ENCODE measurements at places on chromosomes 2 and 18.

GRCh38 chr2:75574106-75574505, 13.4 kb upstream of the EVA1A start:
- no peak for DNase-seq

- DNase-seq: no peak
Measured at GRCh38 chr18:40937386-40937785, 1017.6 kb upstream of the PIK3C3 start.

- DNase-seq: no peak
Measured at GRCh38 chr18:79812052-79812451, 14.3 kb downstream of the KCNG2 start.

- DNase-seq: no peak
Measured at GRCh38 chr2:183000846-183001245, 37.4 kb downstream of the NCKAP1 start.

- no peak for DNase-seq
Measured at GRCh38 chr2:174490051-174490450, 3.2 kb upstream of the GPR155 start.

DNA sequence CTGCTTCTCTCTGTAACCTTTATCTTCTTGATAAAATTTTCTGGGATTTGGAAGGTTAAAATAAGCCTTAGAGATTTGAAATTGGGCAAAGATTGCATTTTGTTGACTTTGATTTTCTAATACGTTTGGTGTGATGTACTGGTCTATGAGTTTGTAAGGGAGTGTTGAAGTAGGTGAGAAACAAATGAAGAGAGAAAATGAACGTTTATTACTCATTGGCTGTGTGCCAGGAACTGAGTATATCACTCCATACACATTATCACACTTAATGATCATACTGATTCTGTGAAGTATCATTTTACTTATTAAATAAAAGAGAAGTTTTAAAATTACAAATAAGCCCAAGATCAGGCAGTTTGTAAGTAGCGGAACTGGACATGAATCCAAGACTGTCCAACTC, 795.1 kb upstream of the ZEB2 start:
- no peak for DNase-seq

DNA sequence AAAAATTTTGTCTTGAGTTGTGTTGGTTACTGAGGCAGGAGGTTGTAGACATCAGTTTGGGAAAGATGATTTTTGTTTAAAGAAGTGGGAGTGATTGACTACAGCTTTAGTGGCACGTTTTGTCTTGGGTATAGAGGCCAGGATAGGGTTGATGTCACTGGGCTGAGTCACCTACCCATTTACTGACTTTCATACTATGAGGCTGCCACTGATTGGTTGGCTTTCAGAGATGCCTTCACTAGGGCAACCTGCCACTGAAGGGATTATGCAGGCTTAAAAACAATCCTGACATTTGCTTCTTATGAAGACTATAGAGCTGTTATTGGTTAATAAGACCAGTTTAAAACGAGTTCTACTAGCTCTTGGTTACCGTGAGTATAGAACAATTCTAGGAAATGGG, 479.1 kb downstream of the SOX11 start:
- DNase-seq: no peak

DNA sequence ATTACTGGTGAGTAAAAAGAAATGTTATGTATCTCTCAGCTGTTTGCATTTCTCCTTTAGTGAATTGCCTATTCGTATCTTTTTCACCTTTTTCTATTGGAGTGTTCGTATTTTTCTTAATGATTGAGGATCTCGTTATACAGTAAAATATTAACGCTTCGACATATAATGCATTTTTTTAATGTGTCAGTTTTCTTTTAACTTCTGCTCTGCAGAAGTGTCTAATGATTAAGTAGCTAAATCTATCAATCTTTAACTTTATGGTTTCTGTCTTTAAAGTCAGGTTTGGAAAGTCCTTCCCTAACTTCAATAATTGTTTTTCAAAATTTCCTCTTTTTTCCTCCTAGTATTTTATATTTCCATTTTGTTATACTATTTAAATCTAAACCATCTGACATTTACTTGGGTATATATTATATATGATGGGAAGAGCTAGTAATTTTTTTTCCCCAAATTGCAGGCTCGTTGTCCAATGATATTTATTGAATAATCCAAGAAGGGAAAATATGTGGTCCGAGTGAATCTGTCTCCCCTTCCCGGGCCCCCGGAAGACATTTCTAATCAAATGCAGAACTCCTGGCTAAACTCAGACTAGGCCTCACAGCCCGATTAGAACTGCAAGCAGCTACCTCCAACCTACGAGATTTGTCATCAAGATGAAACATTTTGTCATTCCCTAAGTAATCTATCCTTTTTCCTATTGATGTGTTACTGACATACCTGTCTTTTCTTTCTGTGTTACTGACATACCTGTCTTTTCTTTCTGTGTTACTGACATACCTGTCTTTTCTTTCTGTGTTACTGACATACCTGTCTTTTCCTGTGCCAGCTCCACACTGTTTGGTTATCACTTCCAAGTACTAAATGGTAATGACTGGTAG, 17.2 kb downstream of the PCBP1 start:
- no peak for DNase-seq

- DNase-seq: no peak
Measured at GRCh38 chr2:33577668-33578067, 21.4 kb downstream of the FAM98A start.

- DNase-seq: no peak
Measured at GRCh38 chr18:38545071-38545470, 979.5 kb upstream of the CELF4 start.

DNA sequence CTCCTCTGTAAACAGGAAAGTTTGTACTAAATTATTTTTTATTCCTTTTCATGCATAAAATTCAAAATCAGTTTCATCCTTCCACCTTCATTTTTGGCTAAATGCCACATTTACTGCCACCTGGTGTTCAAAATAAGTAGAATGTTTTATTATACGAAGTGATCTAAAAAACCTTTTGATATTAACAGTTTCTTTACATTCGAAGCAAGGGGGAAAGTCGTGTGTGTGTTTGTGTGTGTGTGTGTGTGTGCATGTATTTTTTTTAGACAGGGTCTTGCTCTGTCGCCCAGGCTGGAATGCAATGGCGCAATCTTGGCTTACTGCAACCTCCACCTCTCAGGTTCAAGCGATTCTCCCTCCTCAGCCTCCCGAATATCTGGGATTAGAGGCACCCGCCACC, 9.0 kb upstream of the SCN9A start:
- DNase-seq: no peak

GRCh38 chr2:172739661-172740266, 4.1 kb downstream of the RAPGEF4 start:
- DNase-seq: no peak

DNA sequence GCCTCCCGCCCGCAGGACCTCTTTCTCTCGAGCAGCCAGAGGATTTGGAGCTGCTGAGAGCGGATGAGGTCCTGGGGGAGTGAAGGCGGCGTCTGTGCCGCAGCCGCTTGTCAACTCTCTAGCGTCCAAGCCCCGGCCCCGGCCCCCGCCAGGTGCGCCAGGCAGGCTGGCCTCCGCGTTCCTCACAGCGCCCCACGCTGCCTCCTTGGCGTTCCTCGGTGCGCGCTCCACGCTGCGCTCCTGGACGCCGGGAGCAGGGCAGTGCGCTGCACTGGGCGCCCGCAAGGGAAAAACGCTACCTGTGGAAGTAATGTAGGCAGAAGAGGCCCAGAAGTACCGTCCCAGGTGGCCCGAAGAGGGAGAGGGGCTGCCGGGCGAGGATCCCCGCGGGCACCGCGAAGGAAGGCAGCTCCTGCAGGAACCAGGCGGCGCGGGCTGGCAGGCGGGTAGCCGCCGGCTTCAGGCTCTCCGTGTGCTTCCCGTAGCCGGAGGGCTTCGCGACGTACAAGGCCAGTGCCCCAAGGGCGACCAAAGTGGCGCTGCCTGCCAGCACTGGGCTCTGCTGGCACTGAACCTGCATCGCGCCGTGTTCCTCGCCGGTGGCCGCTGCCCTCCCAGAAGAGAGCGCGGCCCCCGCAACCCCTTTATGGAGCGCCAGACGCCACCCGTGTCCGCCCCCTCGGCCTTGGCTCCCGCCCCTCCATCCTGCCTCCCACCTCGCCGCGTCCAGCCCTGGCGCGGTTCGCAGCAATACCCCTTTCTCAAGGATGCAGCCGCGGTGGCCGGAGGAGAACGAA, at the start of gene SRD5A2:
Gene SRD5A2, minus strand, starts transcription at position 618 of the 797 bp plus-strand sequence. Its CDS starts 38 bp downstream, at position 580.
- no peak for DNase-seq

DNA sequence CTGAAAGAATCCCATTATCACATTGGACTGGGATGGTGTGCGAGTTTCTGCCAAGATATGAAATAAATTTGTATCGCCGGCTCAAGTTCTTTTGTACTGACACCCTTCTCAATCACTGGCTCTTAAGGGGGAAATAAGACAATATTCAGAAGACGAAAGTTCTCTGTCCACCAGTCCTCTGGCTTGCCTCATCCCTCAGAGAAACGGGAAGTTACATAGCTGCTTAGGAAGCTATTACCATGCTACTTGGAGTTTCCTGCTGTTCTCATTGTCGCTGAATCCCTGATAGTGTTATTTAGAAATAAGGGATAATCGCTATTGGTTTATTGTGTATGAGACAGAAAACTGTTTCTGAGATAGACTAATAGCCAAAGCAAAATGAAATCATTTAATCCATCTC, 205.0 kb upstream of the ZNF521 start:
- no peak for DNase-seq

GRCh38 chr2:119190321-119191111, 32.0 kb upstream of the C1QL2 start:
- DNase-seq: no peak

DNA sequence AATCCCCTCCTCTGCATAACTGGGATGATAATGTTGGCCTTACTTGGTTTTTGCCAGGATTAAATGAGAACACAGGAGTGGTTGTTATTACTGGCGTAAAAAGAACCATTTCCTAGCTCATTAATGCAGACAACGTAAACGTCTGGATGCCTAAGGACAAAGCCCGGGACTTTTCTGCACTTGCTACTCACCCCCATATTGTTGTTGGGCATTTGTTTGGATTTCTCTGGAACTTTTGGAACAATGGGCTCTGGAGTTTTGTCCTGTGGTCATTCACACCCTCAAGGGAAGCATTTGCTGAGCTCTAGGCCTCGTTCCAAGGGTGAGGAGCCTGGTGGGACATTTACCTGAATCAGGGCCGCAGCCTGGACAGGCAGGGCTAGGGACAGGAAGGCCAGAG, 76.0 kb downstream of the HS1BP3 start:
- DNase-seq: no peak

GRCh38 chr2:121723316-121723715, 13.4 kb downstream of the NIFK start:
- DNase-seq: no peak

DNA sequence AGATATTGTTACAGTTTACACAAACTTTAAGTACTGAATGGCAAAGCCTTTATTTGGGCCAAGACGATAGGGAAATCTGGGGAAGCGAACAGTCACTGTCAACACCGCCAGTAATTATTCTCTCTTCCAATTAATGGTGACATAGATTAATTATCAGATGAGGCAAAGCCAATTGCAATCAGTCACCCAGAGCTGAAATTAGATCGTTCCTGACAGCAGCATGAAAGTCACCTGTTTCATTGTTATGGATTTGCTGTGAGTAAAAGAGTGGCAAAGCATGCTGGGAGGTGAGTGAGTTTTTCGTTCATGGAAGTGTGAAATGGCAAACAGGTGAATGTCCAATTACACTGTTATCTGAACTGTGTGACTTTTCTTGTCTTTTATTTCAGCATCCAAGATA, 164.8 kb upstream of the KLHL14 start:
- no peak for DNase-seq

DNA sequence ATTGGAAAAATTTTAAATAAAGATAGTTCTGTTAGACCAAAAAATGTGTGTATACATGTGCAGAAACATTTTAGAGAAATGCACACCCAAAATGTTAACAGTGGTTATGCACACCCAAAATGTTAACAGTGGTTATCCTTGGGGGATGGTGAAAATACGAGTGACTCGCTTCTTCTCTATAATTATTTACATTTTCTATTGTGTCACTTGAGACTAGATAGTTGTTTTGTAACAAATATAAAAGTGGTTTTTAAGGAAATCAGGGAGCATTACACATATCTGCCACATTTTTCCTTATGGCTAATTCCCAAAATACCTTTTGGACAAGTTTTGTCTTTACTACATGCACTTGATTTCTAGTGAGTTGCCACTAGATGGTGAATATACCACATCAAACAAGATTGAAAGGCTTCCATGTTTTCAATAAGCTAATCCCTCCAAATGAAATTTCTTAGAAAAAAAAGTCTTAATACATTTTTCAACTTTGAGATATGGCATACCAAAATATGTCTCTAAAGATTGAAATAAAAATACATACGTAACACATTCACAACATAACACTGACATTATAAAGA, 9.0 kb upstream of the HIBCH start:
- no peak for DNase-seq

DNA sequence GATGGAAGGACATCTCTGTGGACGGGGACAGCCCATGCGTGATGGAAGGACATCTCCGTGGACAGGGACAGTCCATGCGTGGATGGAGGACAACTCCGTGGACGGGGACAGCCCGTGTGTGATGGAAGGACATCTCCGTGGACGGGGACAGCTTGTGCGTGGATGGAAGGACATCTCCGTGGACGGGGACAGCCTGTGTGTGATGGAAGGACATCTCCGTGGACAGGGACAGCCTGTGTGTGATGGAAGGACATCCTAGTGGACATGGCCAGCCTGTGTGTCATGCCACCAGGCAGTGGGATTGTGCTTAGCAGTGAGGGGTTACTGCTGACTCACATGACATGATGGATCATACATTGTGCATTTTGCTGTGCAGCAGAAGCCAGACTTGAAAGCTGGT, 30.0 kb upstream of the NFATC1 start:
- no peak for DNase-seq

DNA sequence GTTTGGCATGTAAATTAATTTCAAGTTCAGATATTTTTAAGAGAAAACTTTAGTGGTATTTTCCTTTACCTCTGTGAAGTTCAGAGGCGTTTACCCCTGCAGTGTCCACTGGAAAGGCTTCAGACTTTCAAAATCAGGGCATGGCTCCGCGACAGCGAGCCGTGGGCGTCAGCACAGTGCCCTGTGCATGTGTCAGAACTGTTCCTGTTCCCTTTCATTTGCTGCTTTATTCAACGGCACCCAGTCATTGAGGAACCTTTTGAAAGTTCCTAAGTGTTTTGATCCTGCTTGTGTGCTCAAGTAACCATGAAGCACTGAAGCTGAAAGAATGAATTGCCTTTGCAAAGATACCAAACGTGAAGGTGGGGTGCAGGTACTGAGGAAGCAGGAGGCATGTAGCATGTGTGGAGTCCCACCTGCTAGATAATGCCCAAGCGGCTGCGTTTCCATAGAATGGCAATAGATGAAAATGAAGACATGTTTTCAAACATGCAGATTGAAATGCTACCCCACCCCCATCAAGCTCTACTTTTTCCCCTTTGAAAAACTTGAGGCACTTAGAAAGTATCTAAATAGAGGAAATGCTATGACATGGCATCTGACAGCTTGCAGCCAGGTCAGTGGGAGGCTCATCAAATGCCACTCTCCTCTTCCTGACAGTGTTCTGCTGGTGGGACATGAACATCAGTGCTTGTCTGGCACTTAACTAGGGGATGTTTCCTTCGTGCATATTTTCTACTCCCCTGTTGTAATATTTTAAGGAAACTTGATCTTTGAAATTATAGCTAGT, 148.6 kb downstream of the ZNF236 start:
- no peak for DNase-seq
